ENCODE measurements at places on chromosomes 2 and 18.

DNA sequence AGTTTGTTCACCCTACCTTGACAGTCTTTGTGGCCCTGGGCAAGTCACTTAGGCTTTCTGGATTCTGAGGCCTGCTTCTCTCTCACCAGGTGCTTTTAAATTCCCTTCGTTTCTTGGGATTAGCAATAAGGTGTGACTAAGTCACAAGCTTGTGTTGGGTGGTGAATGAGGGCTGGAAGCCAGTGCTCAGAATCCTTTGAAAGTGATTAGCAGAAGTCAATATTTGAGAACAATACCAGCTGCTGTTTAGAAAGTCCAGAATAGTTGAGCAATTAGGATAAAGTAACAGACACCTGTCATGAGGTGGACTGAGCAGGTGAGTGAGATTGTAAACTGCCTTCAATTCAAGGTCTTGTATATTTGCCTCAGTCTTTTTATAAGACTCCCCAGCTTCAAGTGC, 19.3 kb upstream of the MGAT5 start:
- no peak for DNase-seq

- no peak for DNase-seq
These were observed 1612.6 kb upstream of the CELF4 start for GRCh38 chr18:39178166-39178565.

DNA sequence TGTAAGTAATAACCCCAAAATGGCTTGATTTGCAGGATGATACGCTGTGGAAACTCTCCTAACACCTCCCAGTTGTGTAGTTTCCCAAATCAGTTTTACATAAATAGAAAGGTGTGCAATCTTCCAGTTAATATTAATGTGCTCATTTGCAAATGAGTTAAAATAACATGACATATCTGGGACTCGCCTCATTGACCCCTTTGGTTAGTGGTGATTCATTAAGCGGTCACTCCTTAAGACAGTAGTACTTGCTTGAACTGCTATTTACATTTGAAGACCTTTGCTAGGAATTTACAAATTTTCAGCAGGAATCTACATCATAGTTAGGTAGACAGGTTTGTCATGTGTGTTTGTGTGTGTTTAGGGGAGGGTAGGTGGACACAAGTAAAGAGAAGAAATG, 1367.7 kb upstream of the CELF4 start:
- no peak for DNase-seq

DNA sequence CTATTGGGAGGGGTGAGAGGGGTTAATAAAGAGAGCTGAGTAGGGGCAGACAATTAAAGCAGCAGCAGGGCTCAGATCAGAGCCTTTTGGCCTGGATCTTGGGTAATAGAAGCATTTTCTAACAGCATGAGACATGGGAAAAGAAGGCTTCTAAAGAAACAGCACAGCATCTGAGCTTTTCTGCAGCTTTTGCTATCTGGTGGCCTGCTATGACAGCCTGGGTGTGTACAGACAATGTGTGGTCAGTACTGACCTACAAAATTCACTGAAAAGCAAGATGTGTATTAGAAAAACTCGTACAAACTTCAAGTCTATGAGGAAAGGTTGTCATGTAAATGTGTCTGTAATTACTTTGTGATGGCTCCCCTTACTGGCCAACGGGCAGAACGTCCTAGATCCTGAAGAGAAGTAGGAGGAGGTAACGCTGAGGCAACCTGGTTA, 95.6 kb downstream of the GALNT3 start:
- DNase-seq, result no peak

DNA sequence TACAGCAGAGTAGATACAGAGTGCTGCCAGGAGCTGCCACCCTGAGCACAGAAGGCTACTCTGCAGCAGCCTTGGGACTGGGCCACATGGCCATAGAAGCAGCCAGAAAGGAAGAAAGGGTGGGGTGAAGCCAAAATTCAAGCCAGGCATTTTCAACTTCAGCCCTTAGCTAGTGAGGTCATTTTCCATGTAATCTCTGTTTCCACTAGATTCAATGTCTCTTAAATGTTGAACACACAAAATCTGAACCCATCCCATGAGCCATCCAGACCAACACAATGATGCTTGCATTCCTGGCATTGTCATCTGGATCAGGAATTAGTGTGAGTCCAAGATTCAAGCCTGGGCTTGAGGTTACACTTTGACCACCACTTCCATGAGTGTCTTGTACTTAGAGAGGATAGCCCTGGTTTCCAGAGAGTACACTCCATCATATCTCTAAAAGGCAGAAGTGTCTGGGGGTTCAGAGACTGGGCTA, 243.6 kb downstream of the OSR1 start:
- DNase-seq, result no peak

- no peak for DNase-seq
These were observed 215.5 kb downstream of the GBX2 start for GRCh38 chr2:235952714-235953113.

DNA sequence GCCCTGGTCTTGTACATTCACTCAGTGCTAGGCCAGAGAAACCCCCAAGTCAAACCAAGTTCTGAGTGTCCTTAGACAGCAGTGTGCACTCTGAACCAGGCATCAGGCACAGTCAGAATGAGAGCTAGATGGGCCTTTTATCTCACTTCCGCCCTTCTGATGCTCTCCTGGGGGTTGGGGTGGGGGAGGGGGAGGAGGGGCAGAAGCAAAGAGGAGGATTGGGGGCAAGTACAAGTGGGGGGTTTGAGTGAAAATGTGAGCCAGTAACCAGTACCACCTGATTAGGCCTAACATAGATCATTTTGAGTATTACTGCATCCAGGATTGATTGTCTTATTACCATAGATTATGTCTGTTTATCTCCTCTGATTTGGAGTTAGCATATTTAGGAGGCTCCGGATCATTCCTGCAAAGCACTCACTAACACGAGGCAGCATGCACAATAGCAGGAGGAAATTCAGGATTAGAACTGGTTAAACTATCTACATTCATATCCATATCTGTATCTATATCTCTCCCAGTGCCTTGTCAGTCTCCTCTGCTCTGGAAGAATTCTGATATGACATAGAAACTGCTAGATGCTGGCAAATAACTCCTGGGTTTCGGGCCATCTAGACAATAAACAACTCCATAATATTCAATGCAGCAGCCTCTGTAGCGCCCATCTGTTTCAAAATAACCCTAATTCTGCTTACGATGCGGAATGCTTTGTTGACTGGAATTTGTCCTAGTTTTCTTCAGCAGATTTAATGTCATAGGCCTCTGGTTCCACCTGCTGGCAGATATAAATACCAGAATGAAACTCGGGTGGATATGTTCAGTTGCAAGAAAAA, 149.1 kb downstream of the RHBDD1 start:
- DNase-seq, result no peak

DNA sequence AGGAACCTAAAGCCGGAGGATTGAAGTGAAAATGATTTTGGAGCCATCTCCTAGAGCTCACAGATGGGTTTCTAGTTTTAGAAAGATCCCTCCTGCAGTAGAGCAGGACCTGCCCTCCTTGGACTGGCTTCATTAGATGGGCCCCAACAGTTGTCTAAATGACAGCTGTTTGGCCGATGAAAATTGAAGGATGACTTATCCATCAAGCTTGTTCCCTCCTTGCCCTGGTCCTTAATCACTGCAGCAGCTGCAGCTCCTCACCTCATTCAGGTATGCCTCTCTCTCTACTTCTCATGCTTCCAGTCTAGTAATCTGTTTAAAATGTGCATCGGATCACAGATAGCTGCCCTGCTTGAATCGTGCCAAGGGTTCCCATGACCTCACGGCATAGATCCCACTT, 677.6 kb downstream of the BCL11A start:
- no peak for DNase-seq

DNA sequence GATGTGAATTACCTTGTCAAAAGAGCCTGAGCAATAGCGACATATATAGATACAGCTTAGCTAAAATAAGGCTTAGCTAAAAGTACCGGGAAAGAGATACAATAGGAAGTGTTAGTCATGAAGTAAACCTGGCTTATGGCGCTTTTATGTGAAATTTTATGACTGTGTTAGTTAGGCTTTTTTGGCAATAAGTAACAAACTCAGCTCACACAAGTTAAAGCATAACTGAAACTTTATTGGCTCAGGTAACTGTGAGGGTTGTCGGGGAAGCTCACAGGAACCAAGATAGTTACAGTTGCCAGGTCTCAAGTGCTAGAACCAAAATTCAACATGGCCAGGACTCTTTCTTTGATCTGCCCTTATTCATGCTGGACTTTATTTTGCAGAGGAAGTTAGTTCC, 925.0 kb upstream of the GYPC start:
- DNase-seq, result no peak

DNA sequence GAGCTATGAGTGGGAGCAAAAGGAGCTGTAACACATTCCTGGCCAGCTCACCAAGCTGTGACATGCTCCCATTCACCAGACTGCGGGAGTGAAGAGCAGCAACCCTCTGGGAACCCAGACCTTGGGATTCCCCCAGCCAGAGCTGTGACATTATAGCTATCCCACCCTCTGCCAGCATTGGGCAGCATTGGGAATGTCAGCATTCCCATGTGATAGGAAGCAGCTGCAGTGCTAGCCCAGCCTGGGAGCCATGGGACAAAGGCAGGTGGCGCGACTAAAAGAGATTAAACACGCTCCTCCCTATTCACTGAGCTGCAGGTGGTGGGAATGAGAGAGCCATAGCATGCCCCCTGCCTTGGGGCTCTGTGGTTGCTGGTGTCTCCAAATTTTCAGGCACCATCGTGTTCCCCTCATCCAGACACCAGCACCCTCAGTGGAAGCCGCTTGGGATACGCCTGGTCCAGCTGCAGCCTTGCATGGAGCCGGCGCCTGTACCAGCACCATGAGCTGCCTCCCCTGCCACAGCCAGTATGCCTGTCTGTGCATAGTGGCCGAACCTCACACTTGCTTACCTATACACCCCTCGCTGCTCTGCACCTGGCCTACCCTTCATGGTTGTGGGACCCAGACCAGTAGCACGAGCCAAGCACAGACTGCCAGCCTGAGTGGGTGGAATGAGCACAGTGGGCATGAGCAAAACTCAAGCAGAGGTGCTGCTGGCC, 695.6 kb upstream of the GCFC2 start:
- no peak for DNase-seq

DNA sequence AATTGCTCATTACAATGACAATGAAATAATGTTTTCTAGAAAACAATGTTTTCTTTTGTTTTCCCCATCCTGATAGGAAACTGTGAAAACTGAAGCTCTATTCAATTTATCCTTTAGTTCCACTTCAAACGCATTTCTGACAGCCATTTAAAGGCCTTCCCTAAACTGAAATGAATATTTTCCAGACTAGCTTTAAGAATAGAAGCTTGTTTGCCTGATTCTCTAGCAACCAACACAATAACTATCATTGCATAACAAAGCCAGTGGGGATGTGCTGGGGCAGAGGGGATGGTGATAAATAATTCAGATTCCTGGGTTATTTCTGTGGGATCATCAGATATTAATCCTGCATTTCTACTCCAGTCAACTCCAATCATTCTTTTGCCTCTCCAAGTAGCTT, 427.1 kb downstream of the RND3 start:
- DNase-seq, result no peak

All from nucleus accumbens (tissue), 56 donors.